ENCODE measurements at places on chromosomes 16 and 17. TPM values are rescaled to one million over a fixed set of nuclear protein-coding genes. Genes with fewer than 3 reads are reported as not detected.

MFSD6L gene
- not detected for total RNA-seq

DNA sequence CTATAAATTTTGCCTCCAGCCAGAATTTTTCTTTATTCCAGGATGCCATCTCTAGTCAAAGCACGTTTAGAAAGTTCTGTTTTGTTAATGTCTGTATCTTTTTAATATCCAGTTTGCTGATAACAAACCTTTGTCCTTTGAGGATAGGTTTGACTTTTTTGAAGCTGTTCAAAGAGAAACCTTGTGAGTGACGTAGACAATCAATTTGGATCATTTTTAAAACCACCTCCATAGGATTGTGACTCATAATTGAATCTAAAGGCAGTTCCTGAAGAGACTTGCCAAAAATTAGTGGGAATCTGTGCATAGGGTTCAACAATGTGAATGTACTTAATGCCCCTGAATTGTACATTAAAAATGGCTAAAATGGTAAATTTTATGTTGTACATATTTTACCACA is 5.9 kb downstream of the KRT31 start:
- no peak for DNase-seq

DNA sequence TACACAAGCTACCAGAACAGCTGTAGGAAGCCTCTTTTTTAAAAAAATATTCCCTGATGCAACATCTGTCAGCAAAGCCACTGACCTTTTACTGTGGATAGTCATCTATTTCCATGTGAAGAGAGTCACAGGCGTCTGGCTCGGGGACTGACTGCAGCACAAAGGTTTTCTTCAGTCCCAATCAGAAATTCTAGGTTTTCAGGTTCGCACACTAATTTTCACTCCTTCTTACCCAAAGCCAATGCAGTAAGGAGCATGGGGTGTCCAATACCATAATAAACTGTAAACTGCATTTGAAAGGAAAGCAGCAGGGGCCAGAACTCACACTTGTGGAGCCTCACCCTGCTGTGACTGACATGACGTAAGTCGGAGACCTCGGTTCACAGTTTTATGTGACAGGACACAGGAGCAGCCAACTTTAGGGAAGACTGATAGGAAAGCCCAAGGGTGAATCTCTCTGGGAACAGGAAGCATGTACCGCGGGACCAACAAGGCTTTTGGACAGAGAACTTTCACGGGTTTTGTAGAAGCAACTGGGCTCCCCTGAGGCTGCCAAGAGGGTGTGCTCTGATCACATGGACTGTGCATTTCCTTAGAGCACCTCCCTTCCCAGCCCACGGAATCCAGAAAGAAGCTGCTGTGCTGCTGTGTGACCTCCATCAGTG is 9.1 kb upstream of the TMEM100 start:
- DNase-seq = no peak

GRCh38 chr16:64196444-64196843 is 925.4 kb downstream of the CDH11 start:
- DNase-seq = peak; percentile 73

PRAC2 gene
- total RNA-seq = not detected

DNA sequence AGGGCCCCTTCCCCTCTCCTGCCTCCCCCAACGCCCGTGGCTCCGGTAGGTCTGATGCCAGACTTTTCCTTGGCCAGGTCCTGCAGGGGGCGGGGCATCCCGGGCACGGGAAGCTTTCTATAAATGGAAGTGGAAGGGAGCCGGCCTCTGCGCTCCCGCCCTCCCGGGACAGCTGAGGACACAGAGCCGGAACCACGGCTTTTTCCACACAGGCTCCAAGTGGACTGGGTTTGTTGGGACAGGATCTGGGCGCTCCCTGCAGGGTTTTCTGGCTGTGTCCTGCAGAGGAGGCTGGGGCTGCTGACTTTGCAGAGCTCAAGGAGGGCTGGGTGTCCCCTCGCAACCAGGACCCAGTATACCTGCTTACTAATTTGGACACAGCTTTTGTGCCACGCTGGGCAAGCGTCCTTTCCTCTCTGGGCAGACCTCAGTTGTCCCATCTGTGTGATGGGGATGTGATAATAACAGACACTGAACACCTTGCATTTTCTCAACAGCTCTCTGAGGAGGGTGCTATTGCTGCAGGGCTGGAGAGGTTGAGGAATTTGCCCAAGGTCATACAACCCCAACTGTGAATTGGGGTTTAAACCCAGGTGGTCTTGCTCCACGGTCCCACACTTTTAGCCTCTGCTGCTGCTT is 1.8 kb downstream of the TNS4 start:
- peak; percentile 78 for DNase-seq

RTN4RL1 gene
- total RNA-seq = 0.12 TPM

- DNase-seq = no peak
Measured at GRCh38 chr17:39096508-39097149, 54.8 kb downstream of the PLXDC1 start.

DNA sequence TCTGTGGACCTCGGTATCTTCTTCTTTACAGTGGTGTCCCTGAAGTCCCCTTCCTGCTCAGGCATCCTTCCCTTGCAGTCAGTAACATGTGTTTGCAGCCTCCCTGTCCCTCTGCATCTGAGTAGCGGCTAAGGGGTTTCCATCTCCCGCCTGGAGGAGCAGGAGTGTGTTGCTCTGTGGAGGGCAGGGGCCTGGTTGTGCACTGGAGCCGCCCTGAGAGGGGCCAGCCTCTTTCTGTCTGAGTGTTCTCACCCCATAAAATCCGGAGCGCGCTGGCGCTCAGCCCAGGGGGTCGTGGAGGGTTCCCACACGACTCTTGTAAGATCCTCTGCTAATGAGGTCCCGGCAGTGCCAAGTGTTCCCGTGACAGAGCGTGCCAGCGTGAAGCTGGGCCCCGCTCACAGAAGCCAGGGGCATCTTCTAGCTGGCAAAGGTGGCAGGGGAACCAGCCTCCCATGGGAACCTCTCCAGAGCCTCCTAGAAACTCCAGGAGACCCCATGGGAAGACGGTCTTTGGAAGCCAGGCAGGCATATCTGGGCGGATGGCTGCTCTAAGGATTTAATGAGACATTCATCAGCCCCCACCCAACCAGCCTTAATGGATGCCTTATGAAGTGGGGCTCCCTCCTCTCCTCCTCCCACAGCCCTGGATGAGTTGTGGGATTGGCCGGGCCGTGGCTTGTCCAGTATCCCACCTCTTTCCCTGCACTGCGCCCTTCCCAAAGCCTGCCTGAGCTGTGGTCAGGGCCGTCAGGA is 91.4 kb upstream of the GSE1 start:
- DNase-seq = no peak

GRCh38 chr16:86626966-86627365 is 48.6 kb downstream of the FOXL1 start:
- no peak for DNase-seq

GRCh38 chr16:49466529-49466831 is 92.9 kb downstream of the C16orf78 start:
- DNase-seq = no peak

GRCh38 chr17:16917671-16918394 is 54.1 kb downstream of the TNFRSF13B start:
- DNase-seq = no peak

RBFOX1 gene
- 0.07 TPM for total RNA-seq

STAT5B gene
- 28.2 TPM for total RNA-seq

CORO6 gene
- total RNA-seq = 2.0 TPM

DPEP1 gene
- not detected for total RNA-seq

DNA sequence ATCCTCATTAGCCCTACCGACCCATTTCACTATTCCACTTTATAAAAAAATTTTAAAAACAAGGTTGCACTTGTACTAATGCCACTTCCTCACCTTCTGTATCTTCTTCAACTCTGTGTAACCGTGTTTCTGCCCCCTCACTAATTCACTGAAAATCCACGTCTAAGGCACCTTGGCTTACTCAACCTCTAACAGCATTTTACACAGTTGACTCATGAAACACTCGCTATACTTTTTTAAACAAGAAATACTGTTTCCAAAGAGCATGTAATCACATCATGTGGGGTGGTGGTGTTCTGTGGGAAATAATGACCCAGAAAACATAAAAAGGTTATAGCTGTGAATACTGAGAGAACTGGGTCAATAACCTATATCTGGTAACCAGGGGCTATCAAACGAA is 79.9 kb downstream of the NCOR1 start:
- no peak for DNase-seq

DOC2A gene
- 0.62 TPM for total RNA-seq

TSPAN10 gene
- total RNA-seq = 2.5 TPM

DNA sequence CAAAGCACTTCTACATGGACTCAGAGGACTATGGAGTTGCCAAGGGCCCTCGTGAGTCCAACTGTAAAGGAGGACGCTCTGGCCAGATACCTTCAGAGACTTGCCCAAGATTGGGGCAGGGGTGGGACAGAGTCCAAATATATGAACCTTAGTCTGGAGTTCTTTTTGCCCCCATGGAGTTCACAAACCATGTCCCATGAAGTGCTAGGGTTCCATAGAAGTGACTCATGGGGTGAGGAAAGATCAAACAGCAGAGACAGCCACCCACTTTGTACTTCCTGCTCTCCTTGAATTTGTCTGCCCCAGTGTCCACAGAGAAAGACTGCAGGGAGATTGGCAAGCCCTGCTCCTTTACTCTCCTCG is 29.0 kb downstream of the SRL start:
- DNase-seq = peak; percentile 77

GRCh38 chr17:71098071-71098470 is 928.7 kb downstream of the KCNJ2 start:
- no peak for DNase-seq

GRCh38 chr17:73226556-73227172 is 33.8 kb downstream of the COG1 start:
- DNase-seq = no peak

GRCh38 chr16:7834771-7835431 is 502.3 kb downstream of the RBFOX1 start:
- DNase-seq = no peak

GRCh38 chr16:65684230-65684629 is 562.4 kb upstream of the CDH11 start:
- no peak for DNase-seq

- no peak for DNase-seq
Measured at GRCh38 chr17:39264119-39264518, 38.4 kb upstream of the STAC2 start.

AXIN1 gene
- total RNA-seq = 15.5 TPM

GRCh38 chr16:6695666-6696065 is 637.0 kb upstream of the RBFOX1 start:
- no peak for DNase-seq

GRCh38 chr17:75250009-75250471 is 11.4 kb downstream of the GGA3 start:
- DNase-seq = no peak

DNA sequence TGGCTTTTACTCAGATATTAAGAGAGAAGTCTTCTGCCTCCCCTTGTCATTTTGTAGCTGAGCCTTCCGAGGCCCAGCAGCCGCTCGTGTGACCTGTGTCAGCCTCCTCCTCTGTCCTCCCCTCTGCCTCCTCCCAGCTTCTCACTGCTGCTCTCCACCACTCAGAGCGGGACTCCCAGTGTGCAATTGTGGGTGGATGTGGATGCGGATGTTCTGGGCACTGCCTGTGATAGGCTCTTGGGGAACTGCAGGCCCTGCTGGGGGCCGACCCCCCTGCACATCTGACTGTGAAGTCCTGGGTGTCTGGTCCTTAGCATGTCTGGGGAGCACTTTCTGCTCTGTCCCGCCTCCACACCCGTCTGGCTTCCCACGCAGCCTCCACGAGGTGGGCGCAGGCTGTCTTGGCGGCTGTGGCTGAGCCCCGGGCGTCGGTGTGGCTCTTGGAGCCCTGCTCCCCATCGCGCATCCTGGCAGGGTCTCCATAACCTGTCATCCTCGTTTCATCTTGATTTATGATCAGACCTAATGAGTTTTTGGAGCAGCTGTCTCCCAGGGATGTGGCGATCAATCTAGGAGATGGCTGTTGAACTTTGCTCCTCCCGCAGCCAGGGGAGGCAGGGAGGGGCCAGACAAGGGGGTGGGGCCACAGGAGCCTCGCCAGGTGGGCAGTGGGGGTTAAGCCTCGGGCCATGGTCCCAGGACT is 28.1 kb downstream of the GRIN2C start:
- no peak for DNase-seq

All from M059J (cell line).